ENCODE measurements at places on chromosomes 2 and 18.

DNA sequence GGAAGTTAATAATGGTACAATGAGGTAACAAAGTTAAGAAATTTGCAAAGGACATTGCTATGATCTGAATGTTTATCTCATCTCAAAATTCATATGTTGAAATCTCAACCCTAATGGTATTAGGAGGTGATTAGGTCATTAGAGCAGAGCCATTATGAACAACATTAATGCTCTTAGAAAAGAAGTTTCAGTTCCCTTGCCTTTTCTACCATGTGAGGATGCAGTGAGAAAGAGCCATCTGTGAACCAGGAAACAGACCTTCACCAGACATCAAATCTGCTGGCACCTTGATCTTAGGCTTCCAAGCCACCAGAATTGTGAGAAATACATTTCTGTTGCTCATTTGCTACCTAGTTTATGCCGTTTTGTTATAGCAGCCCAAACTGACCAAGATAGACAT, 757.6 kb downstream of the NR4A2 start:
- no peak for DNase-seq

DNA sequence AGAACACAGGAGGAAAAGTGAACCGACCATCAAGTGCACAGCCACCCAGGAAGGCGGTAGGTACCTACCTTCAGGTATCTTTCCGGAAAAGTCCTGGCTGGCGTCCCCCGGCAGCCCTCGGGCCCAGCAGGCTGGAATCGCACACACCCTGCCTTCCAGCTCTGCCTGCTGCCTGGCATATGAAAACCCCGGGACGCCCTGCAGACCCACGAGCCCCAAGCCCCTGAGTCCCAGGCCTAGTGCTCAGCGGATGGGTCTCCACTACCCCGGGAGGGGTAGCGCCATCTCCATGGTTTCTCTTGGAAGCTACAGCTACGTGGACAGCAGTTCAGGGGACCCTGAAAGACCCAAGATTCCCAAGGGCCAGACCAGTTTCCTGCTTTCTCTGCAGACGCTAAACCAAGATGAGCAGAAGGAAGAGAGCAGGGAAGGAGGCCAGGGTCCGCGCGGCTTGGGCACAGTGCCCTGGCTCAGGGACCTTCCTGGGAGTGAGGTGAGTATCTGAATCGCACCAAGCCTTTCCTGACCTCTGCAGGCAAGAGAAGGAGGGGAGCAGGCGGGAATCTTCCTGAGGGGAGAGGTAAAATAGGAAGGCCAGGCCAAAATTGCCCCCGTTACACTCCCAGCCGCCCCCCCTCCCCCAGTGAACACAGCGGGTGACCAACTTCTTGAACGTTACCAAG, 80.4 kb downstream of the ARHGEF4 start:
- DNase-seq = no peak

GRCh38 chr18:24502667-24503523, 42.5 kb downstream of the HRH4 start:
- no peak for DNase-seq

DNA sequence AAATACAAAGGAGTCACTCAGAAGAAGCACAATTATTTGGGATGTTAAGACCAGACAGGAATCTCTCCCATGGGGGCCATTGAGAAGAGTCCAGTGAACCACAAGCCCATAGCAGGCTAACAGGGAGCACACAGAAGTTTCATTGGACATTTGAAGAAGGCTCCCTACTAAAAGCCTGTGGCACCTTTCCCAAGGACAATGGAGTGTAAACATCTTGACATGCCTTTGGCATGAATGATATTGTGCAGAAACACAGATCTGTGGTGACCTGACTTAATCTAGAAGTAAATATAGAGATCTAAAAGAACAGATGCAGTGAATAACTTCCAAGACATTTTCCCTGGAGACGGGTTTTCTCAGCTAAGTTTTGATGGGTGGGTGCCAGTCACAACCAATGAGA, 221.5 kb downstream of the EPHA4 start:
- no peak for DNase-seq

GRCh38 chr2:23327416-23327815, 57.6 kb upstream of the KLHL29 start:
- DNase-seq = no peak

DNA sequence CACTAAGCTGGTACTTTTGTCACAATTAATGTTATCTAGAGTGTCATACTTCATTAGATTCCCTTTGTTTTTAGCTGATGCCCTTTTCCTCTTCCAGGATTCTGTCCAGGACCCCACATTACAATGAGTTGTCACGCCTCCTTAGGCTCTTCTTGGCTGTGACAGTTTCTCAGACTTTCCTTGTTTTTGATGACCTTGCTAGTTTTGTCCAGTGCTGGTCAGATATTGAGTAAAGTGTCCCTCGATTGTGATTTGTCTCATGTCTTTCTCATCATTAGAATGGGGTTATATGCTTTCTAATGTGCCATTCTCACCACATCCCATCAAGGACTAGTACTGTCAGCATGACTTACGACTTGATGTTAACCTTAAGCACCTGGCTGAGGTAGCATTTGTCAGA, 162.3 kb downstream of the FHOD3 start:
- DNase-seq = no peak

- no peak for DNase-seq
These were observed 200.8 kb downstream of the TTC32 start for GRCh38 chr2:19700861-19701585.

DNA sequence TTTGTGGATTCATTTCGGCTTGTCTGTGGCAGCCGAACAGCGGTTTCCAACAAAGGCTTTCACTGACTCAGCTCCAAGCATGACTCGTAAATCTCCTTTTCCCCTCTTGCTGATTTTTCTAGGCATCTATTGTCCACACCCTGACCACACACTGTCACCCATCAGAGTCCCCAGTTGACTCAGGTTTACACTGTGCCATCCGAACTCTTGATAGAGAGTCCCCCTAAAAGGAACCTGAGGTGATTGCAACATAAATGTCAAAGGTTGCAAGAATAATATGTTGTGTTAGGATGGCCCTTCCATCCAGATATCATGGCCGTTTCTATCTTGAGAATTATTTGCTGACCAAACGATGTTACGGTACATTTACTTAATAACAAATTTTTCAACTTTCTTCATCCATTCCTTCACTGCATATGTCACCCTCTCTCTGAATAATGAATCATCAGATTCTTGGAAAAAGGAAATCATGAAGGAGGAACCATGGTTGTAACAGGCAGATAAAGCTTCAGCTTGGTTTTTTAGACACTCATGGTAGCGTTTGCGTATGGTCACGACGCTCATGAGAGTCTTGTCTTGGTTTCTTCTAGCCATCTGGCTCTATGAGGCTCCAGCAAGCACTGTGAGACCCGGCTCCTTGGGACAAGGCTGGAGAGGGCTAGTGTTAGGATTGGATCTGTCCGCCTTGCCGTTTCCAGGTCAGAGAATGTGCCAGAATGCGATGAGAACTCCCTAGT, 72.1 kb downstream of the NPAS2 start:
- peak; percentile 65 for DNase-seq

DNA sequence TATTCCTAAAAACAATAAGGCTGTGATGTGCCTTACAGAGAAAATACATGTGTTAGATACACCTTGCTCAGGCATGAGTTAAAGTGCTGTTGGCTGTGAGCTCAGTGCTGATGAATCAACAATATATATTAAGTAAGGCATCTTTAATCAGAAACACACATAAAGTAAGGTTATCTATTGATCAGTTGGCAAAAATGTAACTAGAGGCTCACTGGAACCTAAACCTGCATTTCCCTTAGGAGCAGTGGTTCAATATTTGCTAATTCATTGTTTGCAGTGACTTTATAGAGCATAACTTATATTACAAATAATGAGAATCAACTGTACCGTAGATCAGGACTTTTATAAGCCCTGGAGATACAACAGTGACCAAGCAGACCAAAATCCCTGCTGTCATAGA, 77.0 kb upstream of the CYP1B1 start:
- no peak for DNase-seq

DNA sequence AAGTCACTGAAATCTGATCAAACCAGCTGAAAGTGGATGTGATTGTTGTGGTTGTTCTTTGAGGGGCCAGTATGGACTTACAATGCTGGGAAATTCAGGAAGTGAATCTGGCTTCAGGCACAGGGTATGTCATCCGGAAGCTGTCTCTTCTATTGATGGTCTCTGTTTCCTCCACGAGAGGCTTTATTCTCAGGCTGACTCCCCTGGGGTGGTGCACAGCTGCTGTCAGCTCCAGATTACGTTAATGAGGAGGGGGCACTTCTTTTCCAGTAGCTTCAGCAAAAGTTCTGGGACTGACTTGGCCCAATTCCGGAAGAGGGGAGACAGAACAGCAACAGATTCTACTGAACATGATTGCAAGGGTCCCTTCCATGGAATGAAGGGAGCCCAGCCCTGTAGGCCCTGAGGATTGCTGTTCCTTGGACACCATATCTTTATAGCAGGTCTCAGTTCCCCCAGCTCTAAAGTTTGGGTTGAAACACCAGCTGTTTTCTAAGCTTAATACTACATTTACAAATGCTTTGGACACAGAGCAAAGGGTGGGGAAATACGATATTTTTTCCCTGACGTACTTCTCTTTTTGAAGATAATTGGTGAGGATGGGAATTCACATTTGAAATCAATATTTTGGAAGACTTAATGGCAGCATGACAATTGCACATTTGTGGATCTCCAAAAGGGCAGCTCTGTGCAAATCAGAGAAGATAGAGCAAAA, 400.9 kb downstream of the TSN start:
- no peak for DNase-seq

GRCh38 chr18:23049698-23050373, 85.4 kb upstream of the CABLES1 start:
- no peak for DNase-seq

GRCh38 chr2:134869946-134870736, 31.7 kb downstream of the ACMSD start:
- no peak for DNase-seq

DNA sequence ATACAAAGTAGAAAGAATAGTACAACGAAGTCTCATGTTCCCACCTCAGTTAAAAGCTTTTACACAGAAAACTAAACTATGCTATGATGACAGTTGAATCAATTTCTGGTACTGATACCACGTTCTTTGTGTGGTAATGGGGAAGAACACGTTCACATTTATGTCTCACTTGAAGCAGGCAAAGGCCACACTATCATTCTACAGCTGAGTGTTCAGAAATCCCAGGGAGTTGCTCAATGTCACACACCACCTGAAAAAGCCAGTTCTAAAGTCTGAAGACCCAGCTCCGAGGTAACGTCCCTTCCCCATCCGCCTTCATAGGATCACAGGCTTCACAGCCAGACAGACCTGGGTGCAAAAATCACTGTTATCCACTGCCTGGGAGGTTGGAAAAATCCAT, 8.9 kb downstream of the RNF149 start:
- DNase-seq = no peak

DNA sequence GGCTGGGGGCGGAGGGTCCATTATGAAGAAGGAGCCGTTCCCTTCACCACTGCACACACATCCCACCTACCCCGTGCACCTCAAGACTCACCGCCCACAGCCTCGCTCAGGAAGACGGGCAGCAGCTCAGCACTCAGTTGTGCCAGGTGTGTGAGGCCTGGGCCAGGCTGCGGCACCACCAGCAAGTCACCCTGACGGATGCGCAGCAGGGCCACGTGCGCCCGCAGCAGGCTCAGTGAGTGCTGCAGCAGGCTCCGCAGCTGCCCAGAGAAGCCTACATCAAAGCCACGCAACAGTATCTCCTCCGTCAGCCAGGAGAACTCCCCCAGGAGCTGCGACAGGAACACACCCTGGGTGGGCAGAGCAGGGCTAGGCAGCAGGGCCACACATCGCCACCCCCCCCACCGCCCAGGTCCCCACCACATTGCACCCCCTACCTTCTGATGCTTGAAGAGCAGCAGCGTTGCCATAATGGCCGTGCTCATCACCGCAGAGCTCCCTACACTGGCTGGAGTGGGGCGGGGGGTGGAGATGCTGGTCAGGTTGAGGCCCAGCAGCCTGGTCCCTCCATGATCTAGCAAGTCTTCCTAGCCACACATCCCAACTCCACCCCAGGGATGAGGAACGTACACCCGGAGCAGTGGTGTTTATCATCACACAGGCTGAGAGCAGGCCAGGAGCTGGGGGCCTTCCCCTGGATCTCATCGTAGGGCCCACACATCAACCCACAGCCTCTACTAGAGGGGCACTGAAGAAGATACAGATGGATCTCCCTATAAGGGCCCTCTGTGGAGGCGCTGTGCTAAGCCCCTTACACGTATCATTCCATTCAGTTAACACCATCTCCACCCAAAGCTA, 10.2 kb downstream of the GPAT2 start:
- DNase-seq = no peak

All from brain microvascular endothelial cell (primary cell).